ENCODE measurements at places on chromosomes 6 and 20.

GRCh38 chr6:85714893-85715530, 72.3 kb upstream of the SYNCRIP start:
- DNase-seq: no peak

- DNase-seq: no peak
These were observed 61.5 kb downstream of the KCNS1 start for GRCh38 chr20:45039475-45039820.

DNA sequence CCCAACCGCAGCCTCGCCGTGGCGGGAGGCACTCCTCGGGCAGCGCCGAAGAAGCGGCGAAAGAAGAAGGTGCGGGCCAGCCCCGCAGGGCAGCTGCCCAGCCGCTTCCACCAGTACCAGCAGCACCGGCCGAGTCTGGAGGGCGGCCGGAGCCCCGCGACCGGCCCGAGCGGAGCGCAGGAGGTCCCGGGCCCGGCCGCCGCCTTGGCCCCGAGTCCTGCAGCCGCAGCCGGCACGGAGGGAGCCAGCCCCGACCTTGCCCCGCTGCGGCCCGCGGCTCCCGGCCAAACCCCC, 525 bp downstream of the PNRC1 start:
- no peak for DNase-seq

- DNase-seq: no peak
These were observed 641.6 kb downstream of the HACE1 start for GRCh38 chr6:104218116-104218515.

GRCh38 chr6:158730541-158730907, 80.7 kb downstream of the SYTL3 start:
- no peak for DNase-seq

- DNase-seq: no peak
These were observed 264.3 kb downstream of the TFAP2C start for GRCh38 chr20:56893226-56893917.

DNA sequence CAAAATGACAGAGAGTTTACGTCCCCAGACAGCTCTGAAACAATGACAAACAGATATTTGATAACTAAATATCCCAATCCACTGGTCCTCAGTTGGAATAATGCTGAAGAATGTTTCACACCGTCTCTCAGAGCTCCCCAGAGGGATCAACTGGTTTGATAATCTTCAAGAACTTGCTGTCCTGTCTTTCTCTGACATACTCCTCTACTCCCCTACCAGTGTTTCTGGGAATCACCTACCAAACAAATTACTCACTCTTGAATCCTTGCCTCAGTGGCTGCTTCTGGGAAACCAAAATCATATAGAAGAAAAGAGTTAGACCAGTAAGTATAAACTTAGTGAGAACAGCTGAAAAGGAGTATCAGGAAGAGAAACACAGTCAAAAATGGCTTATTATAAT, 469.7 kb upstream of the JAG1 start:
- DNase-seq: no peak

DNA sequence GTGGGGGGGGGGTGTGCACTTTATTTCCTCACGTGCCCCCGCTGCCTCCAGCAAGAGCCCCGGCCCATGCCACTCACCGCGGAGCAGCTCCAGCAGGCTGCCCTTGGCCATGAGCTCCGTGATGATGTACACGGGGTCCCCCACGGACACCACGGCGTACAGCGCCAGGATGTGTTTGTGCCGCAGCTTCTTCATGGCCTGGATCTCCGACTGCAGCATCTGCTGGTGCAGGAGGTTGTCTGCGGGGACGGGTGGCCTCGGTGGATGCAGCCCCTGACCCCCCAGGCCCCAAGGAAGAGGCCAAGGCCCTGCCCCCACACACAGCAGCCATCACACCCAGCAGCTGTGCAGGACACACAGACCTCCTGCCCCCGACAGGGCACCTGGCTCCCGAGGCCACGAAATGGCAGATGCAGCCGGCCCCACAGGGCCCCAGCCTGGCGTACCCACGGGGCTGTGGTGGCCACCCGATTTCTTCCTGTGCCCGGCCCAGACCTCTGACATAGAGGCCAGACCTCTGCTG, 4.7 kb downstream of the PTK6 start:
- DNase-seq: no peak

- DNase-seq: peak; percentile 68
These were observed at the start of gene ACSS1 for GRCh38 chr20:25058051-25058846. ACSS1 (minus strand) TSS chr20:25058139; CDS start chr20:25058102, 37 bp downstream.

Data from activated CD4-positive, CD25-positive, alpha-beta regulatory T cell (primary cell).